Glomerular endothelial cell (primary cell): ENCODE measurements at places on chromosomes 12 and 14. TPM values are rescaled to one million over a fixed set of nuclear protein-coding genes. Genes with fewer than 3 reads are reported as not detected.

GRCh38 chr14:49861699-49862088, 9.1 kb upstream of the NEMF start:
- no peak for DNase-seq

The LUM gene
- 0.73 and 1.9 TPM in 2 replicates for total RNA-seq

The SLCO1B1 gene
- not detected in 2 replicates for total RNA-seq

The TMEM63C gene
- total RNA-seq, result 0.35 and 0.82 TPM in 2 replicates

The ACSS3 gene
- 0.10 and 7.7 TPM in 2 replicates for total RNA-seq
